Left lung (tissue), 14 donors: ENCODE measurements at places on chromosomes 12 and 14.

DNA sequence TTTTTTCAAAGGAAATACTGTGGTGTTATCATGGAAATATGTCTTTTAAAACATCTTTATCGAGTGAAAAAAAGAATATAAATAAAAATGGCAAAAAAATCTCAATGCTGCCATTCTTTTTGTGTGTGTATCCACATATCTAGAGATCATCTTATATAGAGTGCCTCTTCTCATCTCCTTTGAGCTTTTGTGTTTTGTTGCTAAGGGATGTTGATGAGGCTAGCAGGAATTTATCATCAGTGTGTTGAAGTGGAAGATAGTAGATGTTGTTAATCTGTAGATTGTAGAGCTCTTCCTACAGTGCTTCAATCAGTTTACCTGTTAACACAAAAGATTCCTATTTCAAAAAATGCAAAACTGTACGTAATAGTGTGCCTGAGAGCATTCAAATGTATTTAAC, 1738.0 kb upstream of the SEL1L start:
- H3K36me3 ChIP-seq = no peaks in the 10 kb centered on the region
- H3K27me3 ChIP-seq = no peaks in the 10 kb centered on the region
- DNase-seq = no peak
- H3K27ac ChIP-seq = no peak overlapping the region
- no peaks in the 10 kb centered on the region for H3K4me1 ChIP-seq
- H3K4me3 ChIP-seq = no peak overlapping the region

DNA sequence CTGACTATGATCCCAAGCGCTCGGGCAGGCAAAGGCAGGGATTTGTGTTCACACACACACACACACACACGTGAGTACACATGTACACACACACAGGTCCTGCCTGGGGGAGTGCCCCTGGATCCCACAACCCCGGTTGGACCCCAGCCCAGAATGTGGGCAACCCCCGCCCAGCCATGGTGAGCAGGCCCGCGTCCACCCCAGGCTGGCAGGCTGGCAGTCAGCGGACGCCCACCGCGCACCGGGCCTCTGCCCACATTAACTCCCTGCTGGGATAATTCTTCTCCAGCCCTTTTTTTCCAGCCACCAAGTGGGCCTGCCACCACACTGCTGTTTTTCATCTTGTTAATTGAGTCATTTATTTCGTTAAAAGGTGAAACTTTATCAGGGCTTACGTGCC, 256.2 kb downstream of the BCL11B start:
- no peak overlapping the region for H3K27ac ChIP-seq
- H3K4me3 ChIP-seq = no peak overlapping the region
- H3K27me3 ChIP-seq = no peaks in the 10 kb centered on the region
- H3K4me1 ChIP-seq = no peaks in the 10 kb centered on the region

GRCh38 chr12:67621112-67621511, 27.4 kb upstream of the DYRK2 start:
- H3K4me3 ChIP-seq = no peak overlapping the region
- H3K27me3 ChIP-seq = no peaks in the 10 kb centered on the region
- no peaks in the 10 kb centered on the region for H3K36me3 ChIP-seq

GRCh38 chr12:52698651-52699340, 4.5 kb downstream of the KRT77 start:
- H3K27me3 ChIP-seq = peaks cover 75% of the 10 kb centered on the region
- no peak for DNase-seq
- no peaks in the 10 kb centered on the region for H3K36me3 ChIP-seq
- H3K27ac ChIP-seq = no peak overlapping the region
- H3K4me3 ChIP-seq = no peak overlapping the region

- H3K4me1 ChIP-seq = no peaks in the 10 kb centered on the region
- H3K27me3 ChIP-seq = no peaks in the 10 kb centered on the region
- DNase-seq = no peak
- H3K36me3 ChIP-seq = no peaks in the 10 kb centered on the region
Observed at GRCh38 chr12:23729359-23729758, 220.1 kb downstream of the SOX5 start.

DNA sequence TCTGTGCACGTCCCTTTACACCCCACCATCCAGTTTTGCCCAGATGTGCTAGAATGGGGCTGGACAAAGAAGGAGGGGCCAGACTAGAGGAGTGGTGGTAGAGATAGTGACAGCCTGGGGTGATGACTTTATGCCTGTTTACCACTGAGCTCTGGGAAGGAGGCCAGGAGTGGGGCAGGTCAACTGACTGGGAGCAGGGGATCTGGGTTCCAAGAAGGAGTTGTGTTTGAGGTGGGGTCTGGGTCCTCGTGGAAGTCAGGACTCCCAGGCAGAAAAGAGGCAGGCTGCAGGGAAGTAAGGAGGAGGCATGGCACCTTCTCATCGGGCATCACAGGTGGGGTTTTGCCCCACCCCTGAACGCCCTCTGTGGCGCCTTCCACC, 315 bp downstream of the LTB4R2 start:
- peak overlapping the region; percentile 64 for H3K4me3 ChIP-seq
- no peak for DNase-seq
- H3K4me1 ChIP-seq = peaks cover 28% of the 10 kb centered on the region

- DNase-seq = no peak
- no peak overlapping the region for H3K27ac ChIP-seq
- peaks cover 17% of the 10 kb centered on the region for H3K4me1 ChIP-seq
- H3K4me3 ChIP-seq = no peak overlapping the region
- H3K27me3 ChIP-seq = no peaks in the 10 kb centered on the region
Observed at GRCh38 chr12:88947486-88948043, 367.3 kb upstream of the KITLG start.

DNA sequence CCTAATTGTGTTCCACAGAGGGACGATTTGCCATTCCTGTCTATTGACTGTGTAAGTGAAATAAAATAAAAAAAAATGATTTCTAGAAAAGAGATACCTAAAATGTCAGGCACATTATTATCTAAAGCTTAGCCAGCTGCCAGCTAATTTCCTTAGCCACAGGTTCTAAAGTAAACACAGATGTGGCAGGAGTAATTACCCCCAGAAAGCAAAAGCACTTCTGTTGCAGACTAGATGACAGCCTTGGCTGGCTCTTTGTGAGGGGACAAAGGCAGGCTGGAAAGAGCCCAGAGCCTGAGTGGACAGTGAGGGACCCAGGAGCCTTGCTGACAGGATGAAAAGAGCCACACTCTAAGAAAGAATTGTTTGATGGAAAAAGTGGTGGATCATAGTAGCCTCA, 418.1 kb downstream of the LRIG3 start:
- H3K27me3 ChIP-seq = no peaks in the 10 kb centered on the region
- no peak overlapping the region for H3K27ac ChIP-seq
- H3K36me3 ChIP-seq = no peaks in the 10 kb centered on the region
- no peak for DNase-seq

DNA sequence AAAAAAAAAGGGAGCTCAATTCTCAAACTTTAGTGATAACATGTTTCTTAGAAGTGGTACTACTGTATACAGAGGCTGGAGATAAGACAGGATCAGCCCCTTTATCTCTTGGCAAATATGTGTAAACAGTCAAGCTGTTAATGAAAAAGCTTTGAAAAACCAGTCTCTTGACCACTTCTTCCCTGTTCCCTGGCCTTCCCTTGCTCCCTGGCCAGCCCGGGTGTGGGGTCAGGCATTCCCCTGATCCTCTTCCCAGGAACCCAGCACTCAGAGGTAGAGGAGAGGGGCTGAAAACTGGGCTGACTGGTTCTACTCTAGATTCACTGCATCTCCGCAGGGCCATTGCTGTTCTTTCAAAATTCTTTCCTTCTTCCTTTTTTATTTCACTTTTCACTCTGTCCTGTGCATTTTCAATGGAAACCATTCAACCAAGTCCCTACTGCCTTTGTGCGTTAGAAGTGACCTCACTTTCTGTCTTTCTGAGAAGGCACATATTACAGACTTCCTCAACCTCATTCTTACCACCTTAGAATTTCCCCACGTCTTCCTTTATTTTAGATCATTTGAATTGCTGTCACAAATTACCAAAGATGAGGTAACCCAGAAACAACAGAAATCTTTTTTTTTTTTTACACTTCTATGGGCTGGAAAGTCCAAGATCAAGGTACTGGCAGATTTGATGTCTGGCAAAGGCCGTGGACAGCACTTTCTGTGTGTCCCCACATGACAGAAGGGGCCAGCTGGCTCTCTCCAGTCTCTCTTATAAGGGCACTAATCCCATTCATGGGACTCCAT, 5.7 kb downstream of the GNG2 start:
- H3K4me1 ChIP-seq = no peaks in the 10 kb centered on the region
- H3K27me3 ChIP-seq = no peaks in the 10 kb centered on the region
- H3K27ac ChIP-seq = peak overlapping the region; percentile 72
- no peak overlapping the region for H3K4me3 ChIP-seq
- H3K36me3 ChIP-seq = no peaks in the 10 kb centered on the region
- no peak for DNase-seq

- H3K27me3 ChIP-seq = no peaks in the 10 kb centered on the region
- DNase-seq = no peak
- no peak overlapping the region for H3K4me3 ChIP-seq
Observed at GRCh38 chr12:98417266-98417665, 98.1 kb upstream of the TMPO start.

GRCh38 chr12:123064366-123064765, 83.9 kb downstream of the ARL6IP4 start:
- H3K27ac ChIP-seq = no peak overlapping the region
- DNase-seq = no peak
- H3K4me3 ChIP-seq = no peak overlapping the region

DNA sequence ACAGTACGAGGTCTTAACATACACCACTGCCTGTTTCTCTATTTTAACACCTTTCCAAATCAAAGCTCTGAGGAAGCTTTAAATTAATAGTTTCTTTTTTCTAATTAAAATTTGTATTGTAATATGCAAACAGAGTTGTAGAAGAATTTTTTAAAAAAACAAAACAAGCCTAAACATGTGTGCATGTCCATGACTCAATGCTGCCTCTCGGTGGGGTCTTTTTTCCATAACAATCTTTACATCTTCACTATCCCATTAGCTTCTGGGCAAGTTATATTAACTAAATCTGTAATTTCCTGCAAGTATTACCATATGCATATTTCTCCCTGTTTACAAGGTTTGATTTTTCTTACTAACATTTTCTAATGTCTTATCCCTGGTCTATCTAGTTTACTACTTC, 143.9 kb upstream of the NAV3 start:
- no peaks in the 10 kb centered on the region for H3K36me3 ChIP-seq
- no peaks in the 10 kb centered on the region for H3K27me3 ChIP-seq

- peaks cover 6% of the 10 kb centered on the region for H3K4me1 ChIP-seq
- peak; percentile 66 for DNase-seq
- no peak overlapping the region for H3K27ac ChIP-seq
- H3K27me3 ChIP-seq = no peaks in the 10 kb centered on the region
- no peak overlapping the region for H3K4me3 ChIP-seq
- no peaks in the 10 kb centered on the region for H3K36me3 ChIP-seq
Observed at GRCh38 chr12:27821259-27821973, 41.4 kb upstream of the MANSC4 start.

DNA sequence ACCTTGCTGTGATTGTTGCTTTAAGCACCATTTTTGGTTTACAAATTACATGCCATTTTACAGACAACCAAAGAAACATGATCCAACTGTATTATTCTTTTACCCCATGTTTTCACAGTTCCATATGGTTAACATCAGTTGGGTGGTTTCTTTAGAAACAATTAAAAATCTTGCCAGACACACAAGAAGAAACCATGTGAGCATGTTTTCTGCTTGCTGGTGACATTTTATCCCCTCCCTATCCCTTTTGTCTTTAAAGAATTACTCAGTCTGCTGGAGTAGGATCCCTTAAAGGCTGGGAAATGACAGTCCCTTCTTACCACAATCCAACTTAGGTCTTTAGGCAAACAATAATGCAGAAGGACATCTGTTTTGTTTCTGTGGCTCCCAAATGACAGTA, 121.8 kb upstream of the PLXNC1 start:
- DNase-seq = no peak
- H3K27ac ChIP-seq = no peak overlapping the region
- no peaks in the 10 kb centered on the region for H3K4me1 ChIP-seq

GRCh38 chr12:76259106-76259505, 89.1 kb downstream of the BBS10 start:
- no peak overlapping the region for H3K4me3 ChIP-seq
- no peaks in the 10 kb centered on the region for H3K27me3 ChIP-seq
- peak overlapping the region; percentile 21 for H3K27ac ChIP-seq
- H3K36me3 ChIP-seq = no peaks in the 10 kb centered on the region
- no peak for DNase-seq

DNA sequence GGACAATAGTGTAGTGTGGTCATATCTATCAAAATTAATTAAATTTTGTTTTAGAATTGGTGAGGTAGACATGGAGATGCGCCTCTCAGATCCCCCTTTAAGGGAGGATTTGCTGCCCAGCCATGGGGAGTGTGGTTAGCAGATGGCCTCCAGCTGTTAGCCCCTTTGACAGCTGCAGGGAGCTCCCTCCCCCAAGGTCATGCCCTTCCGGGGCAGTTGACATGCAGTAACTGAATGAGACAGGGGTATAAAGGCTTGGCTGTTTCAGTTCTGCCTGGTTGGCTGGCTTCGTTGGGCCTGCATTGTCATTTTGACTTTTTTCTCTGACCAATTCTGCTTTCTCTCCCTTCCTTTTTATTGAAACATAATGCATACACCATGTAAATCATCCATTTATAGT, 291.5 kb upstream of the SRRM4 start:
- H3K4me1 ChIP-seq = no peaks in the 10 kb centered on the region
- DNase-seq = no peak
- no peaks in the 10 kb centered on the region for H3K36me3 ChIP-seq
- H3K4me3 ChIP-seq = no peak overlapping the region

GRCh38 chr12:49251357-49251756, 13.5 kb upstream of the TUBA1C start:
- H3K4me3 ChIP-seq = no peak overlapping the region
- DNase-seq = no peak
- no peaks in the 10 kb centered on the region for H3K27me3 ChIP-seq
- H3K27ac ChIP-seq = no peak overlapping the region
- no peaks in the 10 kb centered on the region for H3K4me1 ChIP-seq

- no peak overlapping the region for H3K27ac ChIP-seq
- H3K27me3 ChIP-seq = no peaks in the 10 kb centered on the region
- no peak for DNase-seq
Observed at GRCh38 chr14:28467611-28468010, 299.0 kb upstream of the FOXG1 start.

DNA sequence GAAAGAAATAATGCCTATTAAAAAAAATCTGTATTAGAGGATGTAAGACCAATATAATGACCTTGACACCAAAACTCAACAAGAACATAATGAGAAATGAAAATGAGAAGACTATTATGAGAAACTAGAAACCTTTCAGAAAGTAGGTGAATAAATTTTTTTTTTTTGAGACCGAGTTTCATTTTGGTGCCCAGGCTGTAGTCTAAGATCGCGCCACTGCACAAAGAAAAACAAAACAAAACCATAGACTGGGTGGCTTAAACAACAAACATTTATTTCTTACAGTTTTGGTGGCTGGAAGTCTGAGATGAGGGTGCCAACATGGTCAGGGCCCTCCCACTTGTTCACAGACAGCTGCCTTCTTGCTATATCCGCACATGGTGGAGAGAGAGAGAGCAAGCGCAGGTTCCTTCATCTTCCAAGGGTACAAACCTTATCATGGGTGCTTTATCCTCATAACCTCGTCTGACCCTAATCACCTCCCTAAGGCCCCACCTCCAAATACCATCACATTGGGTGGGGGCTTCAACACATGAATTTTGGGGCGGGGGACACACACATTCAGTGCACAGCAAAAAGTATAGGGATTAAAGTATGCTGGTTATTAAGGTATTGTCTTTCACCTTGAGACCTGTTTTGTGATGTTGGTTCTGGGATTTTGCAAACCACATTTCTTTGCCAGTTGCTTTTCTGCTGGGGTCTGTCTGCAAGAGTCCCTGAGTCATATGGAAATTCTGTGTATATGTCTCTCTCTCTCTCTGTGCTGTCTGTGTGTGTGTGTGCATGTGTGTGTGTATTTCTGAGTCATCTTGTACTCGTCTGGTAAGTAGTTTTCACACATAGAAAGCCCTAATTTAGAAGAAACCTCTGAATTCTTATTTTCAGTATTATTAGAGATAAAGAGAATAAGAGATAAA, 26.2 kb downstream of the ZCRB1 start:
- no peaks in the 10 kb centered on the region for H3K4me1 ChIP-seq
- H3K4me3 ChIP-seq = no peak overlapping the region
- H3K36me3 ChIP-seq = no peaks in the 10 kb centered on the region
- no peak overlapping the region for H3K27ac ChIP-seq
- DNase-seq = no peak
